ENCODE measurements at places on chromosomes 11 and 22.

- DNase-seq = no peak
These were observed 605.7 kb downstream of the METTL15 start for GRCh38 chr11:28713850-28714249.

DNA sequence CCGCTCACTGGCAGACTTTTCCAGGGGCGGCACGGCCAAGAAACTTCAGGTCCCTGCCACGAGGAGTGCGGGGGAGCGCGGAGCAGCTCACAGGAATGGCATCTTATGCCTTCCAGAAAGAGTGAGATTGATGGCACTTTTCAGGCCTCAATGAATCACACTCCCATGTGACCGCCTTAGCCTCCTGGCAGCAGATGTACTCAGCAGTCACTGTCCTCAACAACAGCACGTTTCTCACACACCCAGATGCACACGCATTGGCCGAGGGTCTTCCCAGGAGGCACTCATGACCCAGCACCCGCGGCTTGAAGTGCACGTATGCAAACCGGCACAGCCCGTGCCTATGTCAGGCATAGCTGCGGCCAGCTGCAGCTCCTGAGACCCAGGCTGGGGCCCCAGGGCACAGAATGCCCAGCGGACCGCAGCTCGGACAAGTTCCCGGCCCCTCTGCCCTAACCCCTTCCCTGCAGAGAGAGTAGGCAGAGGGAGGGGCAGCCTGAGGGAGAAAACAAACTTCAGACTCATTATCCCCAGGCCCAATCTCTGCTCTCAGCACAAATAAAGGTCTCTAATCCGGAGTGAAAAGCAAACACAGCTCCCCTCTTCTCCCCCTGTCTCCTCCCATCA is 48.3 kb downstream of the RPUSD4 start:
- no peak for DNase-seq

DNA sequence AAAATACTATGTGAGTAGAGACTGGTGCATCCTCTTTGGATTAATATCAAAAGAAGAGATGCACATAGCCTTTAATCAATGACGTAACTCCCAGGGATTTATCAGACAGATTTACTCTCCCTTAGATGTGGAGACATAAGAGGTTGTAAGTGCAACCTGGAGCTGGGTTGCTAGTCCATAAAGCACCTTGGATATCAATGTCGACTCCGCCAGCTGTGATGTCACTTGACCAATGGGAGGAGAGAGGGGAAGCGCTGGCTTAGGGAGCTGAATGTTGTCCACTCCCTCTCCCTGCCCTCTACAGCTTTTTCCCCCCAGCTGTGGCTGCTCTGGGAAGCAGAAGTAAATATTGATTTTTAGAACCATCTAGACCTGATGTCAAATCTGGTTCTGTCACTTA is 28.9 kb upstream of the TMEM86A start:
- no peak for DNase-seq

GRCh38 chr11:120622189-120622875 is 110.8 kb downstream of the GRIK4 start:
- DNase-seq = no peak

DNA sequence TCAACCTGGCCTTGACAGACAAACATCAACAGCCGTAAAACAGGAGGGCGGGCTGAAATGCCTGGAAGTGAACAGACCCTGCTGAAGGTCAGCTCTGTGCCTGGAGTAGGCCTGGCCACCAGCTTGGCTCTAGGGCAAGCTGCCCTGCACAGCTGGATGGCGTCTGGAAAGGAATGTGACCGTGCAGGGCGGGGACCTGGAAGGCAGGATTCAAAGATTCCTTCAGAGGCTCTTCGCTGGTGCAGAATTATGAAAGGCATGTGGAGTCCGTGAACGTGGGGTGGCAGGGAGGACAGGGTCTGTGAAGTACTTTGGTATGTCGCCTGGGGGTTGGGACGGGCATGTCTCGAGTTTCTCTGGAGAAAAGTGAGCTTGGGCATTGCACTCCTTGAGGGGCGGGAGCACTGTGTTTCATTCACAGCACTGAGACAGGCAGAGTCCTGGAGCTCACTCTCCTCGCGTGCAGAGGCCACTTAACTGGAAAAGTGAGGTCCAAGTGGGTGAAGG is 1.5 kb downstream of the EHD1 start:
- DNase-seq = peak; percentile 67

- DNase-seq = no peak
These were observed 866.8 kb downstream of the TBC1D22A start for GRCh38 chr22:47629273-47629711.

DNA sequence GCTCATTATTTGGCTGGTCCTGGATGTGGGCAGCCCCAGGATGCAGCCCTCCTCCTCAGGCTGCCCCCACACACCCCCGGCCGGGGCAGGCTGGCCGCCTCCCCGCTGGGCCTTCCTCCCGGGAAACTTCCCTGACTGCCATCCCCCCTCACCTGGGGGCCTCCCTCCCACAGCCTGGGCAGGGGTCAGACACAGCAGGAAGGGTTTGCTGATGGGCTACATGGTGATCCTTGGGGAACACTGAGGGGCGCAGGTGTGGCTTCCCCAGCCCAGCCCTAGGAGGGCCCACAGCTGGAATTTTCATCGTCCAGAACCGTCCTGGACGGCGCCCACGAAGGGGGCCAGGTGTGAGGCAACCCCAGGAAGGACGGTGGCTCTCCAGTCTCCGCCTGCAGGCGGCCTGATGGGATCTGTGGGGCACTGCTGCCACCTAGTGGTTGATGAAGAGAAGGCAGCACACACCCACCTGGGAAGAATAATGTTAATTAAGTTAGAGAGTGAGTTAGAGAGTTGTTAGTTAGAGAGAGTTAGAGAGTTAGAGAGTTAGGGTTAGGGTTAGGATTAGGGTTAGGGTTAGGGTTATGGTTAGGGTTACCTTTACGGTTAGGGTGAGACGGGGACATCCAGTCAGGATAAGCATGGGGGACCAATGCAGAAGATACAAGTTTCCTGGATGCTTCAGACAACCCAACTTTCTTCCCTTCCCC is 75.9 kb upstream of the PRR5 start:
- DNase-seq = peak; percentile 72

DNA sequence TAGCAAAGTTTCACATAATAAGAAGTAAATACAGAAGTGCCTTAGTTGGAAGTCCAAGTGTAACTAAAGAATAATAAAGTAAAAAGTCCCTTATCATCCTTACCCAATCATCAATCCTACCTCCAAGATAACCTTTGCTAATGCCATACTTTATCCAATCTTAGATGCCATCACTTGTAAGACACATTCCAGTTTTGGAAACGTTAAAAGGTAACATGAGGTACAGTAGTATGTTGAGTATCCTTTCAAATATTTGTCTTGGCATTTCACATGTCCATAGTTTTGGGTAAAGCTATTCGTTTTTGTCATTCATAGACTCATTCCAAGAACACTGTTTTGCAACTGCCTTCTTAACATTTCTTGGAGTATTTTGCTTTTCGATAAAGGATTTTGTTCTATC is 115.2 kb upstream of the TEAD1 start:
- no peak for DNase-seq

DNA sequence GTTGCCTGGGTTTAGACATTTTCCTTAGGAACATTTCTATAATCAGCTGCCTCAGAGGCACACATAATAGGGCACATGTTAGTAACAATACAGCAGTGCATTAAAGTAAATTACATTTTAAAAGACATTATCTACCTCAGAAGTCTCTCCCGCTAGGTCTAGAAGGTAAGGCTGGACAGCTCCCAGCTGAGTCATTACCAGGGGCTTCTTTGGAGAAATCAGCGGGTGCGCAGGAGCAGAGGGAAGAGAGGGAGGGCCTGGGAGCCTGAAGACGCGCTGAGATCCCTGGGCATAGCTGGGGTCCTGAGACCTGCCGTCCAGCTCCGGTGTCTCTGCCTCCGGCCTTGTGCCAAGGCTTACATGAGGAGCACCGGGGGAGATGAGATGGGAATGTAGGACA is 67.7 kb downstream of the TMPRSS5 start:
- DNase-seq = no peak

GRCh38 chr22:47063606-47064005 is 301.2 kb downstream of the TBC1D22A start:
- no peak for DNase-seq

- no peak for DNase-seq
These were observed 9.0 kb downstream of the OR51S1 start for GRCh38 chr11:4839851-4840549.

All from body of pancreas (tissue), 4 donors.